ENCODE measurements at places on chromosomes 16 and 17.

DNA sequence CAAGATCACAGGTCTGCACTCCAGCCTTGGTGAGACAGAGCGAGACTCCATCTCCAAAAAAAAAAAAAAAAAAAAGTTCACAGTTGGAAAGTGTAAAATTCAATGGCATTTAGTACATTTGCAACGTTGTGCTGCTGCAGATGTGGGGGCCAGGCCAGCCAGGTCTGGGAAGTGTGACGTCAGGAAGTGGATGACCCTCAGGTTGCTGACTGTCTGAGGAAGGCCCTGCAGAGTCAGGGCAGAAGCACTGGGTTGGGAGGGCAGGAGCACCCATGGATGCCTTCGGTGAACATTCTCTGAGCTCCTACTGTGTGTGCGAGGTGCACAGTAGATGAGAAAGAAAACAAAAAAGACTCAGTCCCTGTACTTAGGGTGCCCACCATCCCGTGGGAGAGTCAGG lies 12.1 kb upstream of the WFDC1 start:
- DNase-seq, result no peak

- DNase-seq, result no peak
Measured at GRCh38 chr17:58640202-58640601, 51.6 kb downstream of the TEX14 start.

DNA sequence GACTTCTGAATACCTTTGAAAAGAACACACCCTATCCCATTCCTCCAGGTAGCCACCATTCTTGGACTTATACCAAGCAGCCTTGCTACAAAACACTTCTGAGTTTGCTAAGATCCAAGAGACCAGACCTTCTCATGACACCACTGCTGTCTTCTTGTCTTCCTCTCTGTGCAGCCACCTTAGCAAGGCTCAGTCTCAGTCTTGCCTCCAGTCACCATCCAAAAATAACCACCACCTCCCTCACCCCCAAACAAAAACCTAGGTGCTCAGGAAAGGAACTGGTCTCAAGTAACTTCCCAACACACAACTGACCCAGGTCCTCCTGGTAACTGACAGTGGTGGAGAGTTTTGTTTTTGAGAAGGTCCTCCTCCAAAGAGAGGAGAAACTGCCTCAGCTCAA lies 90.9 kb upstream of the CORO6 start:
- no peak for DNase-seq

DNA sequence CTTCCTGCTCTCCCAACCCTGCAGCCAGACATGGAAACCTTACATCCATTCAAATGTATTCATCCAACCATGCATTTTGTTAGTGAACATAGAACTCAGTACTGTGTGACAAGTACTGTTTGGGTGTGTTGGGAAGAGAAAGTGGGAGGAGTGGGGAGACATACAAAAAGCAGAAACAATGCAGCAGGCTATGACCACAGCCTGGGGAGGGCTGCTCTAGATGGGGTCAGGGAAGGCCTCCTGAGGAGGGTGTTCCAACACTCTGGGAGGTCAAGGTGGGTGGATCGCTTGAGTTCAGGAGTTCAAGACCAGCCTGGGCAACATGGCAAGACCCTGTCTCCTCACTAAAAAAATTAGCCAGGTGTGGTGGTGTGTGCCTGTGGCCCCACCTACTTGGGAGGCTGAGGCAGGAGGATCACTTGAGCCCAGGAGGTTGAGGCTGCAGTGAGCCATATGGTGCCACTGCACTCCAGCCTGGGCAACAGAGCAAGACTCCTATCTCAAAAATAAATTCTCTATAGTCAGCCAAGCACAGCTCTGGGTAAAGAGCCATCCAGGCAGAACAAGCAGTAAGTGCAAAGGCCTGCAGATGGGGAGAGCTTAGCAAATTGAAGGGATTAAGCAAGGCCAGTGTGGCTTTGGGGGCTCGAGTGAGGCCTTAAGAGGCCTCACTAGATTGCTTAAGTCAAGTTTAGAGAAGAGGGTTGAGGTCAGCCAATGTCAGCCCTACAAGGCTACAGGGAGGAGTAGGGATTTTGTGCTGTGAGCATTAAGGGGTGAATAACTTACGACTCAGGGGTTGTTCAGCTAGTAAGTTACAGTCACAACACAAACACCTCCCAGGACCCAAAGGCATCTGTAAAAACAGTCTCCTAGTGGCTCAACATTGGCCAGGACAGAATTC lies 5.5 kb downstream of the SLC13A2 start:
- DNase-seq, result no peak

Measured in AG04450 (cell line).